ENCODE measurements at places on chromosomes 13 and 19. TPM values are rescaled to one million over a fixed set of nuclear protein-coding genes. Genes with fewer than 3 reads are reported as not detected.

KIR2DL1 gene
- total RNA-seq, result not detected

SPC24 gene
- total RNA-seq, result 24.5 TPM

NTF4 gene
- not detected for total RNA-seq

CEACAM19 gene
- 4.6 TPM for total RNA-seq

EXOC3L2 gene
- 1.6 TPM for total RNA-seq

IZUMO2 gene
- not detected for total RNA-seq

CEACAM21 gene
- 4.9 TPM for total RNA-seq
